ENCODE measurements at places on chromosomes 6 and 20. TPM values are rescaled to one million over a fixed set of nuclear protein-coding genes. Genes with fewer than 3 reads are reported as not detected.

GRCh38 chr6:124961777-124962638 is at the start of gene RNF217:
Gene RNF217, plus strand, starts transcription at chr6:124962437. Its CDS starts 108 bp downstream, at chr6:124962545.
- peak; percentile 72 for DNase-seq

- DNase-seq, result no peak
These were observed 92.0 kb downstream of the ATXN1 start for GRCh38 chr6:16669227-16669626.

GRCh38 chr6:164628302-164628931 is 681.0 kb downstream of the C6orf118 start:
- no peak for DNase-seq

DNA sequence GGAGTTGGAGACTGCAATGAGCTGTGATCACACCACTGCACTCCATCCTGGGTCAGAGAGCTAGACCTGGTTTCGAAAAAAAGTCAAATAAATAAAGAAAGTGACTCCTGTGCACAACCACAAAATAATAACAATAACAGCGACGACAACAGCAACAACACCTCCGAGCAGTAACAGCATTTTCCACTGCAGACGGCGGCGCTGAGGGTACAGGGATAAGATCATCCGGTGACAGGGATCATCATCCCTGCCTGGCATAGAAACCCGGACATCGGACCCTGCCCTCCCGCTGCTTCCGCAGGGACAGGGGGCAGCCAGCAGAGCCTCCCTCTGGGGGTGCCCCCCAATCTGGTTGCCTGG is 11.5 kb downstream of the SRXN1 start:
- no peak for DNase-seq

DNA sequence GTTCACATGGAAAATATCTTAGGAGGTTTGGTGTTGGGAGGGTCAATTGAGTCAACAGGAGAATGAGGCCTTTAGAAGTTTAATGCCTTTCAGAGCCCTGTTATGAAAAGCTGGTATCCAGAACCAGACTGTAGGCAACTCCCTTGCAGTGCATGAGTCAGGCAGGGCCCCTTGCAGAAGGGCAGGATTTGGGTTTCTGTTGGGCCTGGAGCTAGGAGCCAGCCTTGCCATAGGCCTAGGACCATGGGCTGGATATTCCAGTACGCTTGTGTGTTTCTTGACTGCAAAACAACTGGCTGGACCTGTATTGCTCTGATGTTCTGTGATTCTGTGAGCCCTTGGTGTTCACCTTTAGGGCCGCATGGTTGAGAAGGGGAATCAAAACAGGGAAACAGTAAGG is 350.9 kb upstream of the PRND start:
- no peak for DNase-seq

The ANGPT4 gene
- 0.14 TPM for polyA plus RNA-seq

The GTSF1L gene
- polyA plus RNA-seq, result not detected

DNA sequence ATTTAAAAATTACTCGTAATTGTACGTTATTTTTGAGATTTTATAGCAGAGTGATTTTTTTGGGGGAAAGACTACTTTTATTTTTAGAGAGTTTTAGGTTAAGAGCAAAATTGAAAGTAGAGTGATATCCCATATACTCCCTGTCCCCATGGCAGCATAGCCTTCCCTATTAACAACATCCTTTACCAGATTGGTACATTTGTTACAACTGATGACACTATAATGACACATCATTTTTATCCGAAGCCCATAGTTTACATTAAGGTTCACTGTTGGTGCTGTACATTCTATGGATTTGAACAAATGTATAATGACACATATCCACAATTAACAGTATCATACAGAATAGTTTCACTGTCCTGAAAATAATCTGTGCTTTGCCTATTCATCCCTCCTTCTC is 1126.4 kb upstream of the CITED2 start:
- no peak for DNase-seq

GRCh38 chr20:44646023-44646640 is 5.4 kb downstream of the ADA start:
- no peak for DNase-seq

- DNase-seq, result peak; percentile 2
These were observed 48.7 kb downstream of the YTHDF1 start for GRCh38 chr20:63167026-63167917.
